ENCODE measurements at places on chromosomes 16 and 17.

DNA sequence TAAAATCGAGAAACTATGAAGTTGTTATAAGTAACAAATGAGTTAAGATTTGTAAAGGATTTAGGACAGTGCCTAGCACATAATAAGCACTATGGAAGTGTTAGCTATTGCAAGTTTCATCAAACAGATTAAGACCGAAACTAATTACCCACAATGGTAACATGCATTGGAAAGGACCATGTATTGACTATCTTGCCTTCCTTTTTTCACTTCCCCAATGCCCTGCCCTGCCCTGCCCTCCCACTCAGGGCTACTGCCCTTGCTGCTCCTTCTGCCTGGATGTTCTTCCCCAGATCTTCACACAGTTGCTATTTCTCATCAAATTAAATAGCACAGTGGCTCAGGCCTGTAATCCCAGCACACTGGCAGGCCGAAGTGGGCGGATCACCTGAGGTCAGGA is 202.1 kb upstream of the PSMD7 start:
- no peak for DNase-seq

DNA sequence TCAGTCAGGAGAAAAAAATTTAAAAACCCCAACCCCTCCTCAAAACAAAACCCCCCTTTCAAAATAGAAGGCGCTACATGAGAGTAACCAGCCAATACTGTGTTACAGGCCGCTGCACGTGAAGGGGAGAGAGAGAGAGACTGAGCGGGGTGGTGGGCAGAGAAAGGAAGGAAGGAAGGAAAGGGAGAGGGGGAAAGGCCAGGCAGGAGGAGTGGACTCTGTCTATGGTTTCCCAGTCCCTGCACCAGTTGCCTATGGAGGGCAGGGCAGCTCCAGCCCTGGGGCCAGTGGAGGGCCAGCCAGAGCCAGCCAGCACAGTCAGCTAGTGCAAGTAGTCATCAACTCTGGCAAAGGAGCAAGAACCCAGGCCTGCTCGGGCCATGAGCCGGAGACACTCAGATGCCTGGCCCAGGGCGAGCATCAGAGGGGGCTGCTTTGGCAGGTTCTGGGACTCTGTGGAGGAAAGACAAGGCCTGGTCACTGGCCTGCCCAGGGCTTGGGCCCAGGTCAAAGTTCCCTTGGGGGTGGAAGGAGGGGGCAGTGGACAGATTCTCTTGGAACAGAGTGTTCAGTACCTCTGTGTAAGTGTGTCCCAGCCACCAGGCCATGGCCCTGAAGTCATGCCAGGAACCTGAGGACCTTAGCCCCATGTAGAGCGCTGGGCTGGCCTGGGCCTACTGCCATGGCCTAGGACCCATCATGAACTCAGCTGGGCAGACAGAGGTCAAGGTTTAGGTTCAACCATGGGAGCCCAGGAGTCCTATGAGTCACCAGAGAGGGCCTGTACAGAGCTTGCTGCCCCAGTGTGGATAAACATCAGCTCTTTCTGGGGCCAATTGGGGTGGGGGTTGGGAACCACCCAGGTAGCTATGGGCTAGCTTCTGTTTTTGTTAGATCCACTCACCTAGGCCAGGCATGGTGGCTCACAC is 7.3 kb upstream of the GFOD2 start:
- DNase-seq, result no peak

DNA sequence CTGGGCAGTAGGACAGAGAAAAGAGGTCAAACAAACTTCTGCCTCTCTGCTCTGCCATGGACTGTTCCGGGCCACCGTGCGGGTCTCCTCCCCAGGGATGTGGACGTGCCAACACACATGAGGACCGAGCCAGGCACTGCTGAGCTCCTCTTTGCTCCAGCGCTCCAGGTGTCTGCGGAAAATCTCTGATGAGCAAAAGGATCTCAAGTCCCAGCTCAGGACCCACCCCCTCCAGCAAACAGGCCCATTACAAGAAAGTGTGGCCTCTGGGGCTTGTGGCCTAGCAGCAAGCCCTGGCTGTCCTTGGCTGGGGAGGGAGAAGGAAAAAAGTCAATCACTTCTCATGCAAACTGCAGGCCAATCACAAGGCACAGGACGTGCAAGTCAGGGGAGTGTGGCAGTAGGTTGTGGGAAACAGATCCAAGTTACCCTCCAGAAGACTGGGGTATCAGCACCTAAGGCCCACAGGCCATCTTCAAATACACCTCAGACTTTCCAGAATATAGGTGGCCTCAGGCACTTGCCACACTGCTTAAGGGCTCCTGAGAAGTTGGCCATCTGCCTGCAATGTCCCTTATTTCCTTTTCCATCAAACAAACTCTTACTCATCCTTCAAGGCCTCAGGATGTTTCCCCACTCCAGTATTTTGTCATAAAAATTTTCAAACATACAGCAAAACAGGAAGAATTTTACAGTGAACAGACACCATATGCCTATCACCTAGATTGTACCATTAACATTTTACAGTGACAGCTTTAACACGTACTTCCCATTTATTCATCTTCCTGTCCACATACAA is 36.0 kb upstream of the SREBF1 start:
- DNase-seq, result no peak

- DNase-seq, result no peak
Measured at GRCh38 chr17:33435721-33436301, 142.7 kb upstream of the ASIC2 start.

- DNase-seq, result no peak
Measured at GRCh38 chr16:9763505-9763904, 418.7 kb downstream of the GRIN2A start.
